CD4-positive, alpha-beta memory T cell (primary cell): ENCODE measurements at places on chromosomes 11 and 22. TPM values are rescaled to one million over a fixed set of nuclear protein-coding genes. Genes with fewer than 3 reads are reported as not detected.
A peak's percentile ranks its signal among the peaks of the same experiment; 100 is the strongest.

GAL3ST1 gene
- 0.48 TPM for polyA plus RNA-seq

- no peak for DNase-seq
These were observed 988.1 kb downstream of the NTM start for GRCh38 chr11:132358573-132358953.

- DNase-seq: peak; percentile 12
These were observed 17.8 kb upstream of the NEAT1 start for GRCh38 chr11:65404638-65405339.

GRCh38 chr11:108431370-108431769 is 36.0 kb downstream of the C11orf65 start:
- DNase-seq: no peak

DNA sequence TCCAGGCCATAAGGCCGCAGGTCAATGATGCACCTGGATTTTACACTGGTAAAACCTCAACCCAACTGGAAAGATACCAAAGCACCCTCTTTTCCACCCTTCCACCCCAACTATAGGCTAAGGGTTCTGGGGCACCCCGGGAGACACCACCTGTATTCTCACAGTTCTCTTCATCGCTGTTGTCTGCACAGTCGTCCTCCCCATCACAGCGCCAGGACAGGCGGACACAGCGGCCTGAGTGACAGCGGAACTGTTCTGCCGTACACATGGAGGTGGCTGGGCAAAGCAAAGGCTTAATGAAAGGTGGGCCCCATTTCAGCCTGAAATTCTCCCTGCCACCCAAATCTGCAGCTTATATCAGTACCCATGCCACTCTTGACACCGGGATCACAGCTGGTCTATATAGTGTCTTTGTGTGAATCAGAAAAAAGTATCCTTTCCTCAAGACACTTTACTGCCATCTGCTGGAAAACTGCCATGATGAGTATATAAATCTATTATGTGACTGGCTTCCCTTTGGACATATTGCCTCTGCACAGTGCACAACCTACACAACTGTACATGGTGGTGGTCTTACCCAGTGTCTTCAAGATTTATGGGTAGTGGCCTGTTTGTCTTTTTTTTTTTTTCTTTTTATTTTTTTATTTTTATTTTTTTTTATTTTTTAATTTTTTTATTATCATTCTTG is 21.5 kb downstream of the LRP4 start:
- DNase-seq: no peak

- no peak for DNase-seq
These were observed 31.3 kb downstream of the BCR start for GRCh38 chr22:23211622-23212021.
